ENCODE measurements at places on chromosomes 5 and 9. TPM values are rescaled to one million over a fixed set of nuclear protein-coding genes. Genes with fewer than 3 reads are reported as not detected.

Gene CAVIN4
- total RNA-seq: not detected

Gene WDR31
- 3.1 TPM for total RNA-seq

Gene SPINK7
- not detected for total RNA-seq

Gene RNF20
- 19.8 TPM for total RNA-seq

Gene CNTRL
- total RNA-seq: 8.6 TPM

Gene HMCN2
- 0.41 TPM for total RNA-seq

Gene IL11RA
- total RNA-seq: 8.2 TPM

Gene CDX1
- 0.32 TPM for total RNA-seq

Gene COL5A1
- 28.8 TPM for total RNA-seq

Gene KCNV2
- not detected for total RNA-seq

Gene QRFP
- total RNA-seq: not detected

Gene SAXO1
- 0.23 TPM for total RNA-seq

Gene ZNF454
- 0.54 TPM for total RNA-seq

Gene TSLP
- 1.1 TPM for total RNA-seq

Gene BTNL8
- total RNA-seq: not detected

Gene STKLD1
- 3.2 TPM for total RNA-seq

Gene SPINK6
- 0.33 TPM for total RNA-seq

Gene CRHBP
- total RNA-seq: 23.4 TPM

Gene OR13C2
- not detected for total RNA-seq

Gene IFNA2
- not detected for total RNA-seq

Gene FRMPD1
- total RNA-seq: 0.46 TPM

Gene TIMD4
- not detected for total RNA-seq

Gene FOXD4L5
- not detected for total RNA-seq

Gene PCDHA9
- 0.04 TPM for total RNA-seq

Gene GMCL2
- not detected for total RNA-seq

Gene TLE4
- 43.3 TPM for total RNA-seq

Gene ANKH
- total RNA-seq: 27.4 TPM

Data from adrenal gland (tissue), 19 donors.